PC-9 (cell line): ENCODE measurements at places on chromosomes 2 and 18.

DNA sequence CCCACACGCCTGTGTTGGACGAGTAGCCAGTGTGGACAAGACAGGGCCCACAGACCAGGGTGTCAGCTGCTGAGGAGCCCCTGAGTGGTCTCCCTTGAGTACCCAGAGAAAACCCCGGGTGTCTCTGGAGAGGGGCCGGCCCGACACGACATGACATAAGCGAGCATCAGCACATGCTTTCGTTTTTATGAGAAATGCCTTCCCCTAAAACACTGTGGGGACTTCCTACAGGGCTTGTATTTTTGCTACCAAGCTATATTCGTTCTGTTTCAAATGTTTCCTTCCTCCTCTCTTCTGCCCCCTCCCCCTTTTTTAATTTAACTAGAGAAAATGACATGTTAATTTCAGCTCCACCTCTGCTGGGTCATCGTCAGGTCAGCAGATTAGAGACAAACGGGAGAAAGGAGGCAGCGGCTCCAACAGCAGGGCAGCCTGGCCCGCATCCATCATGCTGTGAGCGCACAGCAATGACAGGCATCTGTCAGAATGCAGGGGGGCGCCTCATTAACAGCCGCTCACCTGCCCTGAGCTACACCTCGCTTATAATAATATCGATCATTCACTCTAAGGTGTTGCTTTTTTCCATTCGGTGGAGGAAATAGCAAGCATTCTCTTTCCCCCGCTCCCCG lies 286.2 kb downstream of the ZNF516 start:
- DNase-seq: no peak

DNA sequence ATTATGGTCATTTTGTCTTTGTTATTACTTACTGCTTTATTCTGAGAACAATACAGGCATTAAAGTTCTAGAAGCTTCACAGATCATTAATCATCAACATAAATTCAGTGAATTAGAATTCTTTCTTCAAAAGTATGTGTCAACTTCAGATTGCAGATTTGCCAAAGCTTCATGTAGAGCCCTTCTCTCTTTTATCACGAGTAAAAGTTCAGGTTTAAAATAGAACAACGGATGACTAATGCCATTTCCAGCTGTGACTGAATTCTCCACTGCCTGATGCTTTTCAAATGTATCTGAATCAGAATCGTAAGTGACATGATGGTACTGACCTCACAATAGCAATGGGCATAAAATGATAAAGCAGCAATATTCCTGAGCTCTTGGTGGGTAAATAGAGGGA lies 116.0 kb downstream of the ABCA12 start:
- DNase-seq: no peak

- DNase-seq: no peak
These were observed 101.5 kb upstream of the MGAT5 start for GRCh38 chr2:134152045-134153010.

DNA sequence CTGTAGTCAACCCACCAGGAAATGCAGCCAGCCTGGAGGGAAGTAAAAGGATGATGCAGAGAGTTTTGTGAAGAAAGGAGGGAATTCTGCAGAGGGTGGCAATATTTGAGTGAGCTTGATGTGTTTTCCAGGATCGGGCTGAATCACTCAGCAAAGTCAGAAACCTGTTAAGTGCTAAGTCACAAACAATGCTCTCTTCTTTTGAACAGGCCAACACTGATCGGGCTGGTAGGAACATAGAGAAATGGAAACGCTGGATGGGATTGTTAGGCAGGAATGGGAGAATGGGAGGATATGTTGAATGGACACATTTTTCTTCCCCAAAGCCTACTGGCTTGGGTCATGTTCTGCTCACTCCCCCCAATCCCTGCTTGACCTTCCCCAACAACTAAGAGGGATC lies 36.6 kb downstream of the KCNS3 start:
- no peak for DNase-seq

- DNase-seq: peak; percentile 86
These were observed 202 bp downstream of the MCEE start for GRCh38 chr2:71129902-71130151.

- DNase-seq: peak; percentile 30
These were observed 110.7 kb downstream of the RTP5 start for GRCh38 chr2:241980193-241980592.

DNA sequence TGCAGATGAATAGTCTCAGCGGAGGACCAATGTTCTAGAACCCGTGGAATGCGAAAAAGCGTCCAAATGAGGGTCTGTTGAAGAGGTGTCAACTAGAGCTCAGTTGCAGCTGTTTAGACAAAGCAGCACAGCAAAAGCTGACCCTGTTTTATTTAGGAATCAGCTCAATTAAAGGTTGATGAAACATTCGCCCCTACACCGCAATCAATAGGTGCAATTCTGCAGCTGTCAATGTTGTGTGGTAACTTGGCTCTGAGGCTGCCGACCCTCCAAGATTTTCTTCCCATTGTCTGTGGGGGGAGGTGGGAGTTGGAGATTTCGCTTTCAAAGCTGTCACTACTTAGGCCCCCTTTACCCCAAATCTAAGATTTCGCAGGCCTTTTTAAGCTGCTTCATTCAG lies 330.0 kb downstream of the ETAA1 start:
- DNase-seq: no peak

DNA sequence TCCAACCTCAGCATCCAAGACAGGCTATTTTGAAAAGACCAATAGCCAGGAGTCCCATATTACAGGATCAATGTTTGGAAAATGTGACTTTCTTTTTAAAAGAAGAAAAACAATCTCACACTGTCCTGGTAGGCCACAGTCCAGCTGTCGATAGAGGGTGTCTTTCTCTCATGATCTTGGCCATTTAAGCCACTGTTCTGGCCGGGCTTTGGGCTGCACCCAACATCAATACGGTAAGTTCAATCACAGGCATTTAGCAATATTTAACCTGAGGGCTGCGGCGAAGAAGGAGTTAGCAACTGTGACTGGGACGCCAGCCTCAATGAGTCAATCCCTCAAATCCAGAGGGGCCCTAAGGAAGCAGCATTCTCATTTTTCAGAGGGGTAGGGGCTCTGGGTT lies 69.0 kb downstream of the CELF4 start:
- DNase-seq: no peak

- no peak for DNase-seq
These were observed 90.1 kb upstream of the KLF7 start for GRCh38 chr2:207255565-207256470.

DNA sequence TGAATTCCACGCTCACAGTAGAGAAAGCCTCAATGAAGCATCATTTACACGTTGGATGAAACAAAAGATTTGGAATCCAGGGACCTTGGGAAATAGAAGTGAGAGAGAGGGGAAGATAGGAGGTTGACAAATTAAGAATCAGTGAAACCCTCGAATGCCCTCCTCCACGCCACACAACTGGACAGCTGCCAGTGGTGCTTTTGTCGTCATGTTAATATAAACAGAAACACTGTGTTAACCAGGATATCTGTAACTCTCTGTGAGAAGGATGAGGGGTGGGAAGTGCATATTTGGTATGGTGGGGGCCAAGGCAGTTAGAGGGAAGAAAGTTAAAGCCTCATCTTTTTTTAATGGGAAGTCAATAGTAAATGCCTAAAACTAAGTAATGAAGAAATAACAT lies 108.7 kb downstream of the GFPT1 start:
- DNase-seq: no peak

DNA sequence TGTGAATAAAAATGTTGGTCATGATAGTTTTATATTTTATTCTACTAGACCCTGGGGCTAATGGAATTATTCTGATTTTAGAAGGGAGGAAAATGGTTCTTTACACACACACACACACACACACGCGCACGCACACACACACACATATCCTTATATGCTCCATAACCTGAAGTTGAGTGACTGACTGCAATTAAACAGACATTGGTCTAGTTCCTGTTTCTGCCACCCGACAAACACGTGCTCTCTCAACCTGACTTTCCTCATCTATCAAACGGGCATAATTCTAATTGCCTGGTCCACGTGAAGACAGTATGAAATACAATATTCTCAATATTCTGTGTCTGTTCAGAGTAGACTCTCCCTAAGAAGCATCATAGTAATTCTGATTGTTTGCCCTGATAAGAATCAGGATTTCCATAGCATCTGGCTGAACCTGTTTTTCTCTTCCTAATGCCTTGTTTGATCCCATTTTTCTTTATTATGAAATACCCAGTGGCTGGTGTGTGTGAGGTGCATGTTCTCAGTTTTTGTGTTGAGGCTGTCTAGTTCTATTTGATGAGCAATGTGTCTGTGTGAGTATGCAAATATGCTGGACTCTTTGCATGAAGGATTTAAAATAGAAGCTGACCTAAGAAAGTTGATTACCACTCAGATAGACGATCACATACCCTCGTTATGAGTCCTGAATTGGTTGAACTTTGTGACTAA lies 51.0 kb downstream of the SETBP1 start:
- DNase-seq: peak; percentile 94

DNA sequence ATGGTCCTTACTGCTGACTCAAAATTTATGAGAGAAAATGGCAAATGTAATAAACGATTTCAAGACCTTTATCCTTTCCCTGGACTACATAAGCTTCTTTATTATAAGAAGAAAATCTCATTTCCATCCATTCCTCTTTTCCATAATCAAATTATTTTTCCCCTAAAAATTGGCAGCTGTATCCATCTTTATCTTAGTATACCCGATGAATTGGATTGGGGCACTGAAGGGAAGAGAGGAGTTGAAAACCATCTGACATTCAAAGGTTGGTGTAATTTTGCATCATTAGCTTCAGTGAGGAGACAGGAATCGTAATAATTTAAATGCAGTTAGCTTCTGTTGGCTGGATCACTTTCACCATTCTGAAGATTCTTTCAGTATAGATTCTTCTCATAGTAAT lies 574.1 kb downstream of the XIRP2 start:
- no peak for DNase-seq
